Kidney (tissue), 22 donors: ENCODE measurements at places on chromosomes 16 and 17. TPM values are rescaled to one million over a fixed set of nuclear protein-coding genes. Genes with fewer than 3 reads are reported as not detected.

DNA sequence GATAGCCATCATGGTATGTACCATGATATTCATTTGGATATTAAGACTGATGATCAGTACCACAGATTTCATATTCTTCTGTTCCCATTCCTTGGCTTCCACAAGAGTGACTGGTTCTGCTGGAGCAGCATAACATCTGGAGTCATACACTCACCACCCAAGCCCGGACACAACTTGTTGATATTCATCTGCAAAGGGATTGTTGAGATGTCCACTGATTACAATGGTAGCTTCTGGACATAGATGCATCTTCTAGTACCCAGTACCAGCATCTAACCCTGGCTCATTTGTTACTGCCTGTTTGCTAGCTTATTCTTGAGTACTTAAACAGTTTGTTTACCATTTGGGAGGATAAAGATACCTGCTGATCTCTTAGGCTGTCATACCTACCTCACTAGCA, 235.7 kb upstream of the AXIN2 start:
- no peak for DNase-seq

DNA sequence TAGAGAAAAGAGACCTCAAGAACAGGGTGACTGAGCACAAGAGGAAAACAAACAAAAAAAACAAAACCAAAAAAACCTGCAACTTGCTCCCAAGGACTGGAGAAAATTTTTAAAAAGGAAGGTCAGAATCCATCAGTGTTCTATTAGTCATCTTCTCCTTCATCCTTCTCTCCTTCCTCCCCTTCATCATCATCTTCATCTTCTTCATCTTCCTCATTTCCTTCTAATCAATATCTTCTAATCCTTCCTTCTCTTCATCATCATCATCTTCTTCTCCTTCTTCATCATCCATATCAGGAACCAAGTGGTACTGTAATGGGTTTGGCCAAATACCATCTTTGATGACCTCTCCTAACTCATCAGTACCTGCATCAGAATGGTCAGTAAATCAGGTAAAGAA, 12.2 kb downstream of the HSF5 start:
- no peak for DNase-seq

The POLDIP2 gene
- 84.9 TPM for total RNA-seq

- no peak for DNase-seq
Observed at GRCh38 chr17:81589612-81590011, 37.5 kb upstream of the FAAP100 start.

The KREMEN2 gene
- total RNA-seq, result not detected

- DNase-seq, result no peak
Observed at GRCh38 chr16:24077966-24078365, 178.2 kb upstream of the CACNG3 start.

DNA sequence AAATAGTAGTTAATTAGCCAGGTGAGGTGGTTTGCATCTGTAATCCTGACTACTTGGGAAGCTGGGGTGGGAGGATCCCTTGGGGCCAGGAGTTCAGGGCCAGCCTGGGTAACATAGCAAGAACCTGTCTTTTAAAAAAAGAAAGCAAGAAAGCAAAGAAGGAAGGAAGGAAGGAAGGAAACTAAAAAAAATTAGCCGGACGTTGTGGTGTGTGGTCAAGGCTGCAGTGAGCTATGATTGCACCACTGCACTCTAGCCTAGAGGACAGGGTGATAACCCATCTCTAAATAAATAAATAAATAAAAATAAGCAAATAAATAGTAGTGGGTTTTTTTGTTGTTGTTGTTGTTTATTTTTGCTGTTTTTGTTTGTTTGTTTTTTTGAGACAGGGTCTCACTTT, 39.3 kb upstream of the MAP2K6 start:
- no peak for DNase-seq

- DNase-seq, result no peak
Observed at GRCh38 chr17:5247621-5248020, 13.0 kb upstream of the SCIMP start.
